ENCODE measurements at places on chromosomes 3 and 15.

- no peak for DNase-seq
Observed at GRCh38 chr3:195001961-195002861, 268.7 kb downstream of the XXYLT1 start.

GRCh38 chr3:141686466-141687291 is 51.4 kb upstream of the RNF7 start:
- no peak for DNase-seq

DNA sequence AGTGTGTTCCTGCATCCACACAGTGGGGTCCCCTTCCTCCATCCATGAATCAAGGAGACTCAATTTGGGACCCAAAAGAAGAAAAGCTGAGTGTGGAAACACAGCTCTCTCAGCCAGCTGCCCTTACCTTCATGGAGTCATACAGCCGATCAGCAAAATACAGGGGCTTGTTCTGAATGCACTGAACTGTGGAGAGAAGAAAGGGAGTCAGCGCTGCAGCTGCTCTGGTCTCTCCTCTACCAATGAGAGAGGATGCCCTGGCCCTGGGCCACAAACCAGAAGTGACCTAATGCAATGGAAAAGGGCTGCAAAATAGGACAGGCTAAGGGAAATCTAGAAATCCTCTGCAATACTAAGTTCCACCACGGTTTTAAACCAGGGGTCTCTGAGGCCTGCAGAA is 46.7 kb downstream of the ANXA2 start:
- no peak for DNase-seq

- no peak for DNase-seq
Observed at GRCh38 chr15:68650901-68651709, 72.3 kb downstream of the CORO2B start.

GRCh38 chr3:62046326-62046725 is 327.0 kb downstream of the FEZF2 start:
- no peak for DNase-seq

DNA sequence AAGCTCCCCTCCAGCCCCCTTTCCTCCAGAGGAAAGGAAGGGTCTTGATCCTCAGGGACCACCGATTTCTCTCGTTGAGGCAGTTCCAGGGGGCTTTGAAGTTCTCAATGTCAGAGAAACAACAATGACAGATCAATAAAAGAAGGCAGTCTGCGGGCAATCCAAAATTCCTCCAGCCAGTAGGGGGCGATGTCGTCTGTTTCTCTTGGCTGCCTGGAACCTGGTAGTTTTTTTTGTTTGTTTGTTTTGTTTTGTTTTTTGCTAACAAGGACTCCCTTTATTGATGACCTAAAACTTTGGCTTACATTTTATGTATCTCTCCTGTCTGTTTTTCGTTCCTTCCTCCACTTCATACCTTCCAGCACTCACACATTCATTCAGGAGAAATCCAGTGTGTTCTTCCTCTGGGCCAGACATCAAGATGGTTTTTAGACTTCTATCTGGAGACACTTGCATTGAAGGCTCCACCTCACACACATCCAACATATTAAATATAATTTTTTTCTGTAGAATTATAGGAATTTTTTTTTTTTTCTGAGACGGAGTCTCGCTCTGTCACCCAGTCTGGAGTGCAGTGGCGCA is 276.6 kb downstream of the RPLP1 start:
- peak; percentile 71 for DNase-seq

DNA sequence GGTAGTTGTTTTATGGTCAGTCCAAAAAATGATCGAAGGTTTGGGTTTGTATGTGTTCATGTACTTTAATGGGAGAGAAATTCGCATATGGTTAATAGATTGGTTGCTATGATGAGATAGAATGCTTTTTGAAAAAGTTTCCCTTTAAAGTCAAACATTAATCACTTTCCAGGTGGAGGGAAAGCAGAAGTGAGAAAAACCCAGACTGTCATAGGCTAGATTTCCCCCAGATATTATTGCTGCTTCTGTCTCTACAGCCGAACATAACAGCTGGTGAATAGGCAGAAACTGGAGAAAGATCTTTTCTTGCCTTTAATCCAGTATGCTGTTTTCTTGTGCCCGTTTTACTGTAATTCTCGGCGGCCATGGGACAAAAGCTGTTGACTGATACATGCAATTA is 287.6 kb downstream of the SOX2 start:
- DNase-seq, result no peak

DNA sequence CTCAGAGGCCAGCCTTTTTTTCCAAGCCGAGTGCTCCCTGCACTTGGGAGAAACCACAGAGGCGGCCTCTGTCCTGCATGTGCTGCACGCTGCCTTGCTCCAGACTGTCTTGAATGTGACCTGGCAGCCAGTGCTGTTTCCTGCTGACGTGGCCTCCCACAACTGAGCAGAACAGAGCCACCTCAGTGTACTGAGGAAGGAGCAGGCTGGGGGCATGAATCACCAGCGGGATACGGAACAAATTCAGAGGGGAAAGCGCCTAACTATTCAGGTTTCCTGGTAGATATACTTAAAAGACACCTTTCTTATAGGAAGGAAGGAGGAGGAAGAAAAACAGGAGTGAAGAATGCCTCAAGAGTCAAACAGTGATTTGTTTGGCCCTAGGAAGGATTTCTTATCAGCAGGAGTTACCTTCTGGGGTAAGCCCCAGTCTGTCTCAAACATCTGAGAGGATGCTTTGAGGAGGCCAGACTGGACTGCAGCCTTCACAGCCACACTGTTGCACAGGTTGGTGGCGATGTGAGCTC is 114.0 kb downstream of the FNDC3B start:
- peak; percentile 10 for DNase-seq

GRCh38 chr15:45635191-45635638 is 386 bp downstream of the SQOR start:
- DNase-seq, result peak; percentile 61

GRCh38 chr3:123111640-123112039 is 44.8 kb downstream of the PDIA5 start:
- no peak for DNase-seq

GRCh38 chr3:12661926-12662592 is 1.9 kb downstream of the RAF1 start:
- no peak for DNase-seq

DNA sequence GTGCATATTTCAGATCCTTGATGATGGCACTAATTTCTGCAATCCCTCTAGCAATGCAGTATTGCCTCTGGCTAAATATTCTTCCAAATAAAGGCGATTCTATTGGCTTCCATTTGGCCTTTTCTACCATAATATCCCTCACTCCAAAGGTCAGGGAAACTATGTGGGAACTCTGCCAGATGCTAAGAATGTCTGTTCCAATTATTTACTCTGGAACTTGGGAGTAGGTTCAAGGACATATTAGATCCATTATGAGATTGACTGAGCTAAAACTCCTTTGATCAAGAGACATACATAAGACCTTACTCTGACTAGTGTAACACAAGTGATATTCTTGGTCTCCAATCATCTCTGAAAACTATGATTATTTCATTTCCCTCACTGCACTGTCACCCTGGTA is 674.5 kb upstream of the NECTIN3 start:
- no peak for DNase-seq

DNA sequence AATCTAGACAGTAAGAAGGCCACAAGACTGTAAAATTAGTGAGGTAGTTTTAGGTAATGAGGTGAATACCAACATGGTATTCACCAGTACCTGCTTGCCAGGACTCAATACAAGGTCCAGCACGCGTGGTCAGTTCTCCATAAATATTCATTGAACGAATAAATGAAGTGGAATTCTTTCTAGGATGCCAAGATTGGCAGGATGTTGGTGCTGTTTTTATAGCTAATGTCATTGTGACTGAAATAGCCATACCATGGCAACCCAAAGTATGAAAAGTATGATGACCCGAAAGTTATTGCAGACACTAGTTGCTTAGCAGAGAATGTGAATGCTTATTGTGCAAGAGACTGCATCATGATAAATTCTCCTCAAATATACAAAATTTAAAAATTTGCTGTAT is 307.2 kb downstream of the KCNH8 start:
- DNase-seq, result no peak

DNA sequence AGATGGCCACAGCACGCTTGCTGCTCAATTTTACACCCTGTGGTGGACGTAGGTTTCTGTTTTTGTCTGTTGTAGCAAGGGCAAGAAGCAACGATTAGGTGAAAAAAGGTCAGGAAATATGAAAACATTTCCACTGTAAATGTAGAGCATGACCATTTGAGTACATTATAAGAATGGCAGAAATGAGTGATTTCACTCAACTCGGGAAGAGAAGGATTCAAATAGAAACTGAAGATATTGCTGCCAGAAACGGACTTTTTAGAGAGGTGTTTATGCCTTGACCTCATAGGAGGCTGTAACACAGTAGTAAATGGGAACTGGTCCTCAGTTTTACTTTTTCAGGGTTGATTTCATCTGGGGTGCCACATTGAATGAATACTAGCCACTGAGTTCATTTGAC is 33.1 kb upstream of the GASK1A start:
- DNase-seq, result no peak

- peak; percentile 79 for DNase-seq
Observed at GRCh38 chr3:113441051-113441770, at the start of gene CFAP44. Gene CFAP44, minus strand, starts transcription at chr3:113441493. Its CDS starts 7,829 bp downstream, at chr3:113433664.

GRCh38 chr3:143436231-143436930 is 316.8 kb downstream of the CHST2 start:
- no peak for DNase-seq

DNA sequence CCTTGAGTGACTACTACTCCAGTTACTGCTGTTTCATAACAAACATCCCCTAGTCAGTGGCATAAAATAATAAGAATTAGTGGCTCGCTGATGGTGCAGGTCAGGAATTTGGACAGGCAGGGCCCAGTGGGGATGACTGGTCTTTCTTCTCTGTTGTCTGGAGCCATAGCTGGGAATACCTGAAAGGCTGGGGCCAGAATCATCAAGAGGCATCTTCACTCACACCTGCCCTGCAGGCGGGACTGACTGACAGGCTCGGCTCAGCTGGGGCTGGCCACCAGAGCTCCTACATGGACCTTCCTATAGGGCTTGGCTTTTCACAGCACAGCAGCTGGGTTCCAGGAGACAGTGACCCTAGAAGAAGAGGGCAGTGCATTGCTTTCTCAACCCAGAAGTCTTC is 148.8 kb upstream of the ATP10A start:
- no peak for DNase-seq

DNA sequence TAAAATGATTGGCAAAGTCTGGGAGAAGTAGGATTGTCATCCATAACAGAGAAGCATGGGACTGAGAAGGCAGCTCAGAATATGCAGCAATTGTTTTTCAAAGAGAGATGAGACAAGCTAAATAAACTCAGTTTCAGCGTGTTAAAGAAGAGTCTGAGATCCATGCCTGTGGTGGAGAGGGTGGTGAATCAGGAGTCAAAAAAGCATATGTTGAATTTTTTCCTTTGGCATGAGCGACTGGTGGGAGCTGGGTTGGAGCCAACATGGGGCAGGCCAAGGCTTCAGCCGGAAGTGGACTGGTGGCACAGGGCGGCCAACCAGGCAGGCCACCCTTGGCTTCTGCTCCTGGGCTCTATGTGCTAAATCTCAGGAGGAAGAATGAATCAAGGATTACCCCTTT is 102.0 kb downstream of the SST start:
- DNase-seq, result no peak

- no peak for DNase-seq
Observed at GRCh38 chr15:39599871-39600270, 19.0 kb downstream of the THBS1 start.

GRCh38 chr3:194682189-194682693 is 3.4 kb upstream of the FAM43A start:
- DNase-seq, result no peak

DNA sequence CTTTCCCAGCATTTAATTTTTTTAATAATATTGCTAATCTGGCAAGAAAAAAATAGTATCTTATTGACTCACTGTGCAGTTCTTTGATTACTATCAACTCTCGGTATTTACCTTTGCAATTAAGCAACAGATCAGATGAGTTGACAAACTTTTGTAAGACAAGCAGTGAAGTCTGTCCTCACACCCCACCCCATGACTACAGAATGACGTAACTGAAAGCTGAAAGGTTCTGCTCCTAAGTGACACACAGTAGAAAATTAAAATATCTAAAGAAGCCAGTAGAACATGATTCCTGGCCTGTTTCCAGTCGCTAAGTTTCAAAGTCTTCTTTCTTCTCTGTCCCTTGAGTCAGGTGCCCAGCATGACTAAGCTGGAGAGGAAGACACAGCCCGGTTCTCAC is 135.5 kb downstream of the STT3B start:
- no peak for DNase-seq

DNA sequence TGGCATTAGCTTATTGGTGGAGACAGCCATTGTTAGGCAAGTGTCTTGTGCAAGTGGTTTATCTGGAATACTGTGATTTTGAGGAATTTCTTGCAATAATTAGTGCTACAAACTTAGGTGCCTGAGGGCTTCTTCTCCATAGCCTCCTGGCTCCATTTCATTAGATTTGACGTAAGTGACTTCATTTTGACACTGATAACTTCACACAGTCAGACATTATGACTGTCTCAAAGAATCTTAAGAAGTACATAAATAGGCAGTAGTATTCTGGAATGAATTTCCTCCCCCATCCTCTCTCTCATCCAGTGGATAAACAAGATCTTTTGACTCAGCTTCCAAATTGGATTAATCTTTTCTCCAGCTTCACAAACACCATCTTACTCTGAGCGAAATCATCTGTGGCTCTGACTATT is 19.0 kb downstream of the ARL14 start:
- no peak for DNase-seq

GRCh38 chr15:90031231-90031791 is 30.2 kb downstream of the ZNF710 start:
- no peak for DNase-seq

- peak; percentile 50 for DNase-seq
Observed at GRCh38 chr3:101936419-101937356, 87.4 kb downstream of the NFKBIZ start.

GRCh38 chr3:171963546-171963945 is 75.8 kb upstream of the FNDC3B start:
- no peak for DNase-seq

- no peak for DNase-seq
Observed at GRCh38 chr3:196620161-196620604, 19.3 kb upstream of the NRROS start.

GRCh38 chr3:151305775-151306151 is 10.9 kb downstream of the GPR87 start:
- DNase-seq, result no peak

- DNase-seq, result no peak
Observed at GRCh38 chr3:42148982-42149432, 57.9 kb downstream of the TRAK1 start.

DNA sequence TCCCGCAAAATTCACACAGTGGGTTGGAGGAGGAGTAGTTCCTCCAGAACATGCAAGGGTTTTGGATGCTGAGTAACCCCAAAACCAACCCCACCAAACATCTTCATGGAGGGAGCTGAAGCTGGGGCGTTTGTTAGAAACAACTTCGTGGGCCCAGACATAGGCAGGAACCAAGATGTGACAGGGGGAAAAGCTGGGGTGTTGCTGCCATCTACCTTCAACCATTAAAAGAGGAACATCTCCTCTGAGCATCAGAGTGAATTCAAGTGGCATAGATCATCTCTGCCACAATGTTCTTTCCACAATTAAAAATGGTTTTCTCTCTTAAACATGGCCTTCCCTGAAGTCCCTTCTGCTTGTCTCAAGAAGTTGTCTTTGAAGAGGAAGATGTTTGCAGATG is 20.5 kb downstream of the SIDT1 start:
- peak; percentile 21 for DNase-seq

- DNase-seq, result no peak
Observed at GRCh38 chr15:87365186-87365585, 891.4 kb downstream of the NTRK3 start.

Measured in CD8-positive, alpha-beta memory T cell (primary cell).